ENCODE measurements at places on chromosomes 1 and 21. TPM values are rescaled to one million over a fixed set of nuclear protein-coding genes. Genes with fewer than 3 reads are reported as not detected.

Gene NFYC
- 75.1 TPM for total RNA-seq

Gene OLFML2B
- total RNA-seq = 5.2 TPM

DNA sequence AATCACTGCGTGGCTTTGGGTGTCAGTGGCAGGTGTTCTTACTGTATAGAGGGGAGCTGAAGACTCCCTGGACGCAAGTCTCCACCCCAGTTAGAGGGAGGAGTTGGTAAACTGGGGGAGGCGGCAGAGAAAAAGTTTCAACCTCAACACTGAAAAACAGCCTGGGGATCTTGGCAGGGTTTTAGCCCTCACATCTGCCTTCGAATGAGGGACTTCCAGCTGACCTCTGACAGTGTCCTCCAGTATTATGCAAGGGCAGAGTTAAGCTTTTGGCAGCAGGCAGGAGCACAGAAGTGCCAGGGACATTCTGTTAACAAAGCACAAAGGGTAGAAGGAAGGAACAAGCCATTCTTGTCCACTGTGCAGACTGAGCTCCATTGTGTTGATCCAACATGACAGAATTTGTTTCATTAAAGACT is 41.2 kb upstream of the RAB4A start:
- H3K4me1 ChIP-seq = peaks cover 23% of the 10 kb centered on the region
- H3K27ac ChIP-seq = peak overlapping the region; percentile 53
- peak; percentile 40 for DNase-seq
- H3K27me3 ChIP-seq = no peaks in the 10 kb centered on the region
- no peak overlapping the region for H3K4me3 ChIP-seq
- no peaks in the 10 kb centered on the region for H3K36me3 ChIP-seq

DNA sequence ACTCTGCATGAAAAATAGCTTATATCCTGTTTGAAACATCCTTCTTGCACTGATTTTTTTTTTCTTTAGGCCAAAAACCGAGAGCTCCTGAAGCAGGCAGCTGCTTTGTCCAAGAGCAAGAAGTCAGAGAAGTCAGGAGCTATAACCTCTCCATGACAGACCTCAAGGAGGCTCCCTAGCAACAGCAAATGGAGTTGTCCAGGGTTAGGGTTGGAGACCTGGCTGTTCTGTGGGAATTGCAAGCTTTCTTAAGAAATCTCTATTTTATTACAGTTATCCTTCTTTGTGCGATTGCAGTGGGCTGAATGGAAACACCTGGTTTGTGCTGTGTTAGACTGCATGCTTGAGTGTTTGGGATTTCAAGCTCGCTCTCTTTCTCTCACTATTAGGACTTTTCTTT is 12.6 kb upstream of the STX12 start:
- H3K27ac ChIP-seq = no peak overlapping the region
- H3K4me1 ChIP-seq = no peaks in the 10 kb centered on the region
- no peak for DNase-seq
- no peaks in the 10 kb centered on the region for H3K27me3 ChIP-seq
- H3K4me3 ChIP-seq = no peak overlapping the region

DNA sequence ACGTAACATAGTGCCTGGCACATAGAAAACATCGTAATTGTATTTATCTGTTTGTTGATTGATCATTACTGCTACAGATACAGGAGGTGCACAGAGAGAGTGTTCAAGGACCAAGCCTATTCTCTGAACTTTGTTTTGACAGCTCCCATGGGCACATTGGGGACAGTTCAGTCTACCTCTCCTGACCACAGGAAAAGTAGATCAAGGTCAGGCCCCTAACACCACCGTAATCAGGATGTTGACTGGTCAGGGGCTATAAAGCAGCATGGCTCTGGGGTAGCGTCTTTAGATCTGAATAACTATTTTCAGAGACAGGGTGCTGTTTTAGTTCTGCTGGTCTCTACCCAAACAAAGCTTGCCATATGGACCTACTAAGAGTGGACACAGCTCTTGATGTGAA is 223.1 kb upstream of the IRF2BP2 start:
- H3K4me1 ChIP-seq = no peaks in the 10 kb centered on the region
- no peak for DNase-seq
- no peaks in the 10 kb centered on the region for H3K27me3 ChIP-seq
- H3K4me3 ChIP-seq = no peak overlapping the region
- H3K27ac ChIP-seq = no peak overlapping the region
- no peaks in the 10 kb centered on the region for H3K36me3 ChIP-seq

DNA sequence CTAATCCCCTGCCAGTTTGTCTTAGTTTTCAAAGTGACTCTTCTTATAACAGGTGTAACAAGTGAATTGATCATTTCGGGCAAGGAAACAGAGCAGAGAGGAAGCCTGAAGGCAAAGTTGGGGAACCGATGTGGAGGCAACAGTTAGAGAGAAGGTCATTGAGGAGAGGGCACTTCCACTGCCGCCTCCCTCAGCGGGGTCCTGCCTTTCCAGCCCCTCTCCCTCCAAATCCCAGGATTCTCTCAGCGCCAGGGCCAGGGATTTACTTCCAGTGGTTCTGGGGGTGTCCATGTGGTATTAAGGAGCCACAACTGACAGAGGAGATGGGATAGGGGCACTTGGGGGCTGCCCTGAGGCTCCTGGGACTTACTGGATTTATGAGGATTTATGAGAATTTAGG is 39.7 kb upstream of the PDE9A start:
- peaks cover 21% of the 10 kb centered on the region for H3K27me3 ChIP-seq
- no peak for DNase-seq
- H3K4me3 ChIP-seq = no peak overlapping the region

DNA sequence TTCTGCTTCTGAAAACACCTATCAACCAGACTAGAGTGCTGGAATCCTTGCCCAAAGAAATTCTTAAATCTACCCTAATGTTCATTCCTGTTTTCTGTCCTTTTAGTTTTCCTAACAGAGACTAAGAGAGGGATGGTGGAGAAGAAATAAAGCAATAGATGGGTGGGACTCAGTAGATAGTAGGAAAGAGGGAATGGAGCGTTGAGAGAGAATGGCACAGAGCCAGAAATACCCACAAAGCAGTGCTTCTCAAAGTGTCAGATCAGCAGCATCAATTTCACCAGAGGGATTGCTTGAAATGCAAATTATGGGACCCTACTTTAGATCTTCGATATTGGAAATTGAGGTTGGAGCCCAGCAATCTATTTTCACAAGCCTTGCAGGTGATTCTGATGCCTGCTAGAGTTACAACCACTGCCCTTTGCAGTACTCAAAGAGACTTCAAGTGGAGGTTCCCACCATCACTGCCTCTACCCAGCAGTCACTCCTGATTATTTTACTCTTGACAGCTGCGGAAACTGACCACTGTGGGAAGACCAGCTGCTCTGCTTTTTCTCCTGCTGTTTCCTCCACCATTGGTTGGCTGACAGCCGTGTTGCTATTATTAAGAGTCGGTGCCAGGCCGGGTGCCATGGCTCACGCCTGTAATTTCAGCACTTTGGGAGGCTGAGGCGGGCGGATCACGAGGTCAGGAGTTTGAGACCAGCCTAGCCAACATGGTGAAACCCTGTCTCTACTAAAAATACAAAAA is 11.4 kb upstream of the PRPF3 start:
- no peak overlapping the region for H3K27ac ChIP-seq
- peaks cover 8% of the 10 kb centered on the region for H3K36me3 ChIP-seq
- H3K4me3 ChIP-seq = no peak overlapping the region
- H3K27me3 ChIP-seq = no peaks in the 10 kb centered on the region
- no peak for DNase-seq

- H3K4me1 ChIP-seq = no peaks in the 10 kb centered on the region
- no peak overlapping the region for H3K4me3 ChIP-seq
- H3K27me3 ChIP-seq = no peaks in the 10 kb centered on the region
- no peak for DNase-seq
- H3K36me3 ChIP-seq = no peaks in the 10 kb centered on the region
- no peak overlapping the region for H3K27ac ChIP-seq
Observed at GRCh38 chr1:118914379-118915161, 73.6 kb downstream of the TBX15 start.

GRCh38 chr1:182599339-182599738 is 4.8 kb downstream of the RGS16 start:
- H3K27ac ChIP-seq = no peak overlapping the region
- no peak for DNase-seq
- no peaks in the 10 kb centered on the region for H3K27me3 ChIP-seq
- H3K4me1 ChIP-seq = peaks cover 6% of the 10 kb centered on the region

- no peak overlapping the region for H3K4me3 ChIP-seq
- DNase-seq = no peak
- no peak overlapping the region for H3K27ac ChIP-seq
- H3K36me3 ChIP-seq = no peaks in the 10 kb centered on the region
- H3K4me1 ChIP-seq = peaks cover 6% of the 10 kb centered on the region
Observed at GRCh38 chr21:44506279-44507255, 33.4 kb downstream of the KRTAP10-1 start.

- H3K4me1 ChIP-seq = peaks cover 15% of the 10 kb centered on the region
- peak overlapping the region; percentile 11 for H3K27ac ChIP-seq
- no peak for DNase-seq
- no peak overlapping the region for H3K4me3 ChIP-seq
- H3K27me3 ChIP-seq = no peaks in the 10 kb centered on the region
Observed at GRCh38 chr1:169161496-169162194, 55.2 kb downstream of the ATP1B1 start.

DNA sequence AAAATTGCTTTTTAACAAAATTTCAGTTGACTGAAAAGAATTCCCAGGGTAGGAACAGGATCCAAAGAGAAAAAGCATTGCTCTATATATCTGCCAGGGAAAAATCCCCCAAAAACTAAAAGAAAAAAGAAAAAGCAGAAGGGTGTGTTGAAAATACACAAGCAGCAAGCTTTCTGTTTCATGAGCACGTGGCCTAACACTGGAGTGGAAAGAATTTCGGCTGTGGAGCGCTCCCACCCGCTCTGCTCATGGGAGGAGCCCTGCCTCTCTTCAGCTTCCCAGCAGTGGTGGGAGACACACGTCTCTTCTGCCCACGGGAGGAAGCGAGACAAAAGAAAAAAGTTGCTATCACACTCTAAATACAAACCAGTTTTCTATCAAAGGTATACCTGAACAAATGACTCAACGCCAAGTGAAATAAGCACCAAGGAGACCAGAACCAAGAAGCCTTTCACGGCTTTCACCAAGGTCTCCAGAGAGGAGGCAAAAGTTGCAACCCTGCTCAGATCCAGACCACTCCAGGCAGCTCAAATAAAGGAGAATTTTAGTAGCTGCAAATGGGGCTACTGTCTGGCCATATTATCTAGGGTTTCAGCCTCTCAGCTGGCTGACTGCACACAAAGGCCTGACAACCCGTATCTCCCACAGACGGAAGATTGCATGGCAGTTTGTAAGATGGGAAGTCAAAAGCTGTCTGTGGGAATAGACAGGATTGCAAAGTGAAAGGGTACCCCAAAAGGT is 29.5 kb upstream of the ZNF496 start:
- peak; percentile 22 for DNase-seq
- peak overlapping the region; percentile 45 for H3K27ac ChIP-seq
- H3K36me3 ChIP-seq = no peaks in the 10 kb centered on the region

GRCh38 chr1:222224636-222225315 is 323.1 kb downstream of the HHIPL2 start:
- DNase-seq = no peak
- H3K27ac ChIP-seq = no peak overlapping the region
- H3K4me1 ChIP-seq = no peaks in the 10 kb centered on the region
- no peak overlapping the region for H3K4me3 ChIP-seq

DNA sequence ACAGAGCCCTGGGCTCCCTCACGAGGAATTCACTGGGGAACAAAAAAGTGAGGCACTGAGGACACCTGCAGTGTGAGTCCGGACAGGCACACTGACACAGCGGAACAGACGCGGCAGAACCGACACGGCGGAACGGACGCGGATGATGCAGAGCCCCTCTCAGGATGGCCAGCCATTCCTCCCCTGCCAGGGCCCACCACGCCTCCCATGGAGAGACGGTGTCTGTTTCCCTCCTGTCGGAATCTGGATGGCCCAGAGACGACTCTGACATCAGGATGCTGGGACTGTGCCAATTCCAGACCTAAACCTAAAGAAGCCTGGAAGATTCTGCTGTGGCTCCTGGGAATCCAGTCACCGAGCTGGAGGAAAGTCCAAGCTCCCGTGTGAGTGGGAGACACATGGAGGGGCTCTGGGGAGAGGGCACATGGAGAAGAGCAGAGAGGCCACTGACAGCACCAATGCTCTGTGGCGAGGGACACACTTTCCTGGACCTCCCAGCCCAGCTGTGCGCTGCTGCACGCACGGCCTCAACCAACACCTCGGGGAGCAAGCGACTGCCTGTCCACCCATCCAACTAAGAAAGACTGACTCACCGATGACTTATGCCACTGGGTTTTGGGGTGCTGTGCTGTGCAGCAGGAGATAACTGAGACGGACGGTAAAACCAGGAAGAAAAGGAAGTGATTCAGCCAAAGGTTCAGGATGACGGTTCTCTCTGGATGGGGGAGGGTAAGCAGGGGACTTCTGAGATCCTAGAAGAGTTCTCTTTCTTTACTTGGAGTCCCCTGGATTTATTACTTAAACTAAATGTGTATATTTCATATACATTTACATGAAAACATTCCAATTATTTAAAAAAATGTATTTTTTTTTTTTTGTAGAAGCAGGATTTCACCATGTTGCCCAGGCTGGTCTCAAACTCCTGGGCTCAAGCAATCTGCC is 23.3 kb downstream of the ZBTB17 start:
- H3K27ac ChIP-seq = peak overlapping the region; percentile 31
- no peak overlapping the region for H3K4me3 ChIP-seq
- H3K36me3 ChIP-seq = no peaks in the 10 kb centered on the region
- peaks cover 44% of the 10 kb centered on the region for H3K4me1 ChIP-seq
- no peaks in the 10 kb centered on the region for H3K27me3 ChIP-seq

DNA sequence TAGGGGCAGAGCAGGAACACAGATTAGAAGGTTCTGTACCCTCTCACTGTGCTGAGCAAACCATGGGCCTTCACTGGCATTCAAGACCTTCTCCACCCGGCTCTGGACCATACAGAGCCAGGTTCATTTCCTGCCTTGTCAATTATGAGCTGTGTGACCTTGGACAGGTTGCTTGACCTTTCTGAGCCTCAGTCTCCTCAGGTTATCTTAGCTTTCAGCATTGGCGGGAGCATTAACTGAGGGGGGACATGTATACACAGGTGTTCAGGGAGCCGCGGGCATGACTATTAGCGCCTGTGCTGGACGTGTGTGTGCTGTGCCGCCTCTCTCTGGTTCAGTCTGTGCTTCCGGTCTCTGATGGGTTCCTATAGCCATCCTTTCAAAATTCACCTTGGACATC is 32.1 kb downstream of the HTR6 start:
- H3K4me3 ChIP-seq = no peak overlapping the region
- no peak for DNase-seq
- H3K27me3 ChIP-seq = no peaks in the 10 kb centered on the region
- peaks cover 5% of the 10 kb centered on the region for H3K36me3 ChIP-seq
- H3K27ac ChIP-seq = no peak overlapping the region
- no peaks in the 10 kb centered on the region for H3K4me1 ChIP-seq

Measured in transverse colon (tissue), 4 donors.